ENCODE measurements at places on chromosomes 13 and 19.

- DNase-seq = no peak
Observed at GRCh38 chr13:48108106-48108505, 13.2 kb upstream of the MED4 start.

GRCh38 chr13:42600943-42601342 lies 27.0 kb downstream of the TNFSF11 start:
- no peak for DNase-seq

GRCh38 chr19:55304980-55305379 lies 20.2 kb downstream of the TMEM150B start:
- DNase-seq = no peak

- DNase-seq = no peak
Observed at GRCh38 chr13:31350560-31350959, 150.8 kb downstream of the B3GLCT start.

DNA sequence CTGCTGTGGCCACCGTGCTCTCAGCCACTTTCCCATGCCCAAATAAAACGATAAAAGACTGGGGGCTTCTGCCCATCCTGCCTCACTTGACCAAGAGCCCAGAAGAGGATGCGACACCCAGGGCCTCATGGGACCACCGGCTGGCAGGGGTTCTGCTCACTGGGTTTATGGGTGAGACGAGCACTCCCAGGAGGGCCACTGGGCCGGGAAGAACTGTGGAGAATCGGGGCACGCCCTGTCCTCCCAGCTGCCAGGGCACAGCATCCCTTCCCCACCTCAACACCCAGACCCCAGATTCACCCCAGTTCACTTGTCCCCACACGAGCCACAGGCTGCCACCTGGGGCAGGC lies 4.7 kb upstream of the F10 start:
- no peak for DNase-seq

DNA sequence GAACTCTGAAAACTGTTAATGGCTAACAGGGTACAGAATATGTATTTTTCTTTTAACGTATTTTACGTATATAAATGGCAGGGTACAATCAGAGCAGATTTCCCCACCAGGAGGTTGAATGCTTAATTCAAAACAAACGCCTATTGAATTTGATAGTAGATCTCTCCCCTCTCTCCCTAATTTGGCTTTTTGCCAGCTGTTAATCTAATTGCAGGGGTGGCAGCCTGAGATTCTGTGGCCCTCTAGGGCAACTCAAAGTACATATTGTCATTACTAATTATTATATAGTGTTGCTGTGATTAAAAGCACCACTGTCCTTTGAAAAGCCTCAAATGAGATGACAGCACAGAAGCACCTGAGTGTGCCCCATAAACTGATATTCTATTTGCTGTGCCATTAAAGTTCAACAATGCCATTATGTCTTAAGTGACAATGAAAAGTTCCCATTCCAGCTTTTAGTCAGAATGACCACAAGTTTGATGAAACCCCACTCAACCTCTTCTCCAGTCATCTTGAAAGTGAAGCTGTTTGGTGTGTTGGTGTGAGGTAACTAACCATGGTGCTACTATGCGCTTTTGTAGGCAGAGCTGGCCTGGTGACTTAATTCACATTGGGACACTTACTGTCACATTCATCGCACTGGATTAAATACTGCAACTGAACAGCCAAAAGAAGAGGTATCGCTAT lies 351.4 kb downstream of the KCNRG start:
- DNase-seq = no peak

GRCh38 chr13:40121722-40122121 lies 466.3 kb downstream of the COG6 start:
- DNase-seq = no peak

DNA sequence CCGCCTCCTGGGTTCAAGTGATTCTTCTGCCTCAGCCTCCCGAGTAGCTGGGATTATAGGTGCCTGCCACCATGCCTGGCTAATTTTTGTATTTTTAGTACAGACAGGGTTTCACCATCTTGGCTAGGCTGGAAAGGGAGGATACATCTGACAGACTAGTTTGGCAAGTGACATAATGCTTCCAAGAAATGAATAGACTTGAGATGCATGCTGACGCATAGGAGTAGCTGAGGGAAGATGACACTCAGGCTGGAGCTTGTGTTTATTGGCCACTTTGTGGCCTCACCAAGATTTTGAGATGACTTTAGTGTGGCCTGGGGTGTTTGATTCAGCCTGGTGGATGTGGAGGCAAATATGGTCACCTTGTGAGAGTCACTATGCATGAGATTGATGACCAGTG lies 4.0 kb downstream of the ZNF586 start:
- DNase-seq = no peak

- DNase-seq = no peak
Observed at GRCh38 chr19:54023191-54023590, 31.8 kb downstream of the CACNG6 start.

DNA sequence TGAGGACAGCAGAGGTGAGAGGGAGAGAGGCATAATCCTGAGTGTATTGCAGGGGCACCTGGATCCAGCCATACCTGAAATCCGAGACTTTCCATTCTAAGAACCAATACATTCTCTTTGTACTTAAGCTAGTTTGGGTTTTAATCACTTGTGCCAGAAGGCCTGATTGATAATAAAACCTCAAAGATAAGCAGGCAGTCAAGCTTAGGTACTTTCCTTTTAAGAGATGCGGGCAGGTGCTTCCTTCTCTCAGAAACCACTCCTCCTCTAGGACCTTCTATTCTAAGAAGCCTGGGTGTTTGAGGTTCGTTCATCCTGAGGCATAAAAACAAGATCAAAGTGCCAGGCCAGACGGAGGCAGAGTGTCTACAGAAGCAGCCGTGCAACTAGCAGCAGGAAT lies 22.2 kb downstream of the FAM187B start:
- DNase-seq = no peak

DNA sequence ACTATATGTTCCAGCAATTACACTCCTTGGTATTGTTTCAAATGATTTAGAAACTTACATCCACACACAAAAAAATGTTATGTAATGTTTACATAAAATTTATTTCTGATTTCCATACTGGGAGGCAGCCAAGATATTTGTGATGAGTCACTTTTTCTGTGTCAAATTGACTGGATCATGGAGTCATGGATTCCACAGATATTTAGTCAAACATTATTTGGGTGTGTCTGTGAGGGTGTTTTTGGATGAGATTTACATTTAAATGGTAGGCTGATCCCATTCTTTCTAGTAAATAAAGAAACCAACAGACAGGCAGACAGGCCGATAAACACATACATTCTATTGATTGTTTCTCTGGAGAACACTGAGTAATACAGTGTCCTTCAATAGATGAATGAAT lies 562.8 kb downstream of the SLITRK6 start:
- no peak for DNase-seq

- no peak for DNase-seq
Observed at GRCh38 chr13:61727767-61728166, 312.1 kb upstream of the PCDH20 start.

- DNase-seq = no peak
Observed at GRCh38 chr19:40646743-40647254, 43.7 kb downstream of the NUMBL start.

- DNase-seq = peak; percentile 63
Observed at GRCh38 chr19:14434543-14435319, 1.6 kb downstream of the PKN1 start.

GRCh38 chr13:84380866-84381265 lies 498.6 kb upstream of the SLITRK1 start:
- DNase-seq = no peak

GRCh38 chr13:40458720-40458990 lies 207.8 kb downstream of the FOXO1 start:
- DNase-seq = no peak

- DNase-seq = no peak
Observed at GRCh38 chr13:43153436-43154090, 130.2 kb downstream of the DNAJC15 start.

GRCh38 chr19:2590630-2591399 lies 111.7 kb downstream of the GNG7 start:
- DNase-seq = no peak

DNA sequence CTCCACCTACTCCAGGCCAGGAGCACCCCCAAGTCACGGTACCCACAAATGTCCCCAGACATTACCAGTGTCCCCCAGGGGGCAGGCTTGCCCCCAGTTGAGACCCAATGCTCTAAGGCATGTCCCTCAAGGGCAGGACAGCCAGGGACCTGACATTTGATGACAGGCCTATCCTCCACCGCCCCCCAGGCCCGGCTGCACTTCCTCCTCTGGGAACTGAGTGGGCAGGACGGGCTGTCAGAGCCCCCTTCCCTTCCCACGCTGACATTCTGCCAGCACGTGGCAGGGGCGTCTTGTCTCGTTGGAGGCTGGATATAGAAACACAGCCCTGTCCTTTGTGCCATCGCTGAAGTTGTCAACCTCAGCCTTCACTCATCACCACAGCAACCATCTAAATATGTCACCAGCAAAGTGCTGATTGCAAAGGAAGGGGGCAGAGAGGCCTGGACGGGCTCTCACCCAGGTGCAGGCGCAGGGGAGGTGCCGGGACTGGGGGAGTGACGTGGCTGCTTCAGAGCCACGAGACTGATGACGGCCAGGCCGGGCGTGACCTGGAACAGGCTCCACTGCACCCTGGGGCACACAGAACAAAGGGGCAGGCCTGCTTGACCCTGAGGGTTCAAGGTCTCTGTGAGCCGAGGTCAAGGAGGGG lies 38.4 kb downstream of the GNG7 start:
- DNase-seq = no peak

DNA sequence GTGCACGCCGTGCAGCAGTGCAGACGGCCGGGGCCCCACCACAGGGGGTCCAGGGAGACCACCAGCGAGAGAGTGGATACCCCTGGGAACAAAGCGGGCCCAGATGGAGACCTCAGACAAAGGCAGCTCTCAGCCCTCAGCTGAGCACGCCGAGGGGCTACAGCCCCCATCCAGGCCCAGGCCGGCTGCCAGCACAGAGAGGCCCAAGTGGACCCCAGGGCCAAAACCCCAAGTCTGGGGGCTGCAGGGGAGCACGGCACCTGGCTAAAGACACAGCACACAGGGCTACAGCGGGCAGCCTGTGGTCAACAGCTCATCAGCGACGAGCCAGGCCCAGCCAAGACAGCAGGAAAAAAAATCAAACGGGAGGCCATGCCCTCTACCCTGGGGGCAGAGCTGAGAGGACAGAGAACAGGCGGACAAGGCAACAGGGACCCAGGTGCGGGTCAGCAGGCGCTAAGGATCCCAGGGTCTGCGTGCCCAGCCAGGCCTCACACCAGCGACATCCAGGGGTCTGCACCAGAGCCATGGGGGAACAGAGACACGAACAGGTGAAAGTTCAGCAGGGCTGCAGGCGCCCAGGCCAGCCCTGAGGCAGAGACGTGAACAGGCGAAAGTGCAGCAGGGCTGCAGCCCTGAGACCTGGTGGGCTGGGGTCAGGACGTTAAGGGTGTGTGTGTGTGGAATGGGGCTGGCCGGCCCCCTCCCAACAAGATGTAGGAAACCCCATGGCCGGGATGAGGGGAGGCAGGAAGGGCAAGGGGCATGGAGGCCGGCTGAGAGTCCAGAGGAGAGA lies 34.3 kb downstream of the RASA3 start:
- DNase-seq = no peak

- DNase-seq = no peak
Observed at GRCh38 chr13:91154558-91155353, 192.7 kb upstream of the MIR17HG start.

GRCh38 chr13:50932091-50932490 lies 22.5 kb downstream of the RNASEH2B start:
- DNase-seq = no peak

GRCh38 chr13:32125751-32126150 lies 94.2 kb downstream of the FRY start:
- DNase-seq = no peak

DNA sequence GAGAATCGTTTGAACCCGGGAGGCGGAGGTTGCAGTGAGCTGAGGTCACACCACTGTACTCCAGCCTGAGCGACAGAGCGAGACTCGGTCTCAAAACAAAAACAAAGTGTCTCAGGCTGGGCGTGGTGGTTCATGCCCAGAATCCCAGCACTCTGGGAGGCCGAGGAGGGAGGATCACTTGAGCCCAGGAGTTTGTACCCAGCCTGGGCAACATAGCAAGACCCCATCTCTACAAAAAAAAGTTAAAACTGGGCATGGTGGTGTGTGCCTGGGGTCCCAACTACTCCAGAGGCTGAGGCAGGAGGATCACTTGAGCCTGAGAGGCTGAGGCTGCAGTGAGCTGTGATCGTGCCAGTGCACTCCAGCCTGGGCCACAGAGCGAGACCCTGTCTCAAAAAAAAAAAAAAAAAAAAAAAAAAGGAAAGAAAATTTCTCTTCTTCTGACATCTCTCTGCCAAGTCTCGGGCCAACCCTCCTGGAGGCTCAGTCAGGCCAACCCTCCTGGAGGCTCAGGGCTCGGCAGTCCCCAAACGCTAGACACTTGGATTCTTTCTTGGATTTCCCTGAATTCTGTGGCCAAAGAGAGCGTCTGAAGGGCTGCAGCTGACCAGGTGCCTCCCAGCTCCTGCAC lies 26.3 kb downstream of the ARID3A start:
- DNase-seq = no peak

DNA sequence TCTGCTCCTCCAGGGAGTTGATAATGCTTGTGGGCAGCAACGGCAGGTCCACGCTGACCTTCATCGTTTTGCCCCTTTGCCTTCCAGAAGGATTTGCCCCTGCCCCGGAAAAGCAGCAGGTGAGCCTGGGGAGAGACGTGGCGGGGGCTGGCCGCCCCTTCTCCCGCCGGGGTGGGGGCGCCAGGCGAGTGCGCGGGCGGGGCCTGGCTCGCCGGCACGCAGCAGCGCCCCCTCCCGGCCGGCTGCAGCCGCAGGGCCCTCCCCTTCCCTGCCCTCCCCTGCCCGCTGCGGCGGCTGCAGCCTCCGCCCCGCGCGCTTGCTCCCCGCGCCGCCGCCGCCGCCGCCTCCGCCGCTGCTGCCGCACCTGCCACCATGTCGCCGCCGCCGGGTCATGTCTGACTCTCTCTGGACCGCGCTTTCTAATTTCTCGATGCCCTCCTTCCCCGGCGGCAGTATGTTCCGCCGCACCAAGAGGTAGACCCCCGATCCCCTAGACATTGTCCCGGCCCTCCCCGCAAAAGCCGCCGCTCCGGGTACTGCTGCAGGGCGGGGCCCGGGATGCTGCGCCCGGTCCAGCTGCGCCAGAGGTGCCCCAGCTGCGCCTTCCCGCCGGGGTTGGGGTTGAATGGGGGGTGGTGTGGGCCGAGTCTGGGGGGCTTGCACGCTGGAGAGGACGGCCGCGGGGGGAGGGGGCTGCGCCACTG lies at the start of gene MAST1:
Gene MAST1 (plus strand): TSS at position 334 of the 704 bp plus-strand sequence. CDS start 58 bp downstream, at position 392.
- peak; percentile 51 for DNase-seq

- no peak for DNase-seq
Observed at GRCh38 chr13:108859197-108860012, 230.0 kb downstream of the MYO16 start.

DNA sequence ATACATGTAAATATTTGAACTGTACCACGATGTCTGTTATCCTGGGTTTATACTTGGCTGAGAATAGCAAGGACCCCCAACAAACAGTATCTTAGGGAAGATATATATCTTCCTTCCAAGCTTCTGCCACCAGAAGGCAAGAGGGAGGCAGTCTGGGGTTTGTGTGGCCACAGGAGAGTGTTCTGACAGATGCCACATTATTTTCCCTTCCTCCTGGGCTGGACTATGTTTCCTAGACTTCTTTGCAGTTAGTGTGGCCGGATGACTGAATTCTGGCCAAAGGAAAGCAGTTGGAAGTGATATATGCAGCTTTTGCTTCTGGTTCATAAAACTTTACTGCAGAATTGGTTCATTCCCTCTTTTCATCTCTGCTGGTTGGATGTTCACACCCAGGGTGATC lies 39.9 kb upstream of the TMTC4 start:
- no peak for DNase-seq

Measured in psoas muscle (tissue), 8 donors.